Stimulated activated CD8-positive, alpha-beta memory T cell treated with anti-CD3 and anti-CD28 coated beads, Interleukin-2, amount 100 ng/mL, for 1 hour (primary cell): ENCODE measurements at places on chromosomes 3 and 15.

DNA sequence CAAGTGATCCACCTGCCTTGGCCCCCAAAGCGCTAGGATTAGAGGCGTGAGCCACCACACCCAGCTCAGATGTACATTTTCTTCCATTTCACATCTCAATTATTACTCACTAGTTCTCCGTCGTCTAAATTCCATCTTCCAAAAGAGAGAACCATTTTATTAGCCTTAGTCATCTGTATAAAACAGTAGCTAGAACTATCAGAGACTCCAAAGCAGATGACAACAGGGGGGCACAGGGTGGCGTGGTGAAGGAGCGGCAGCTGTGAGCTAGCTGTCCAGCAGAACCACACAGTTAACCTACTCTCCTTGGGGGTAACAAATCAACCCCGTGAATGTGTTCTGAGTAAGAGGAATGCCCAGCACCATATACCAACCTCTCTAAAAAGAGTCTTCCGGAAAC is 7.1 kb downstream of the SLC25A20 start:
- DNase-seq = no peak

- no peak for DNase-seq
Measured at GRCh38 chr3:188294823-188295487, 141.0 kb downstream of the LPP start.

DNA sequence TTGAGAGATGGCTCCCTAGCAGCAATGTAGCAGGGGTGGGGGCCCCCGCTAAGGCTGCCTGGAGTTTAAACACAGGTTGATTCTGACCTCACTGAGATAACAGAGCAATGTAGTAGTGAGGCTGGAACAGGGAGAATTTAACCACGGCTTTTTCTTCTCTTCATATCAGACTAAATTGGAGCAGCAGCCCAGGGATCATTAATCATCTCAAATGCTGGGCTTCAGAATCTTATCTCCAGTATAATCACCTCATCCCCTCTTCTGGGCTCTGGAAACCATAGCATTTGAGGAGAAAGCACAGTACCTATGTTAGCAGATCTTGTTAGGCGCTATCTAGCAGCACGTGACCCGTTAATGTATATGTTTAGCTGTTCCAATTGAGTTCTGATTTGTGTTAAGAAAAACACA is 25.4 kb upstream of the DET1 start:
- DNase-seq = no peak

- DNase-seq = no peak
Measured at GRCh38 chr3:11005686-11006256, 13.2 kb downstream of the SLC6A1 start.

DNA sequence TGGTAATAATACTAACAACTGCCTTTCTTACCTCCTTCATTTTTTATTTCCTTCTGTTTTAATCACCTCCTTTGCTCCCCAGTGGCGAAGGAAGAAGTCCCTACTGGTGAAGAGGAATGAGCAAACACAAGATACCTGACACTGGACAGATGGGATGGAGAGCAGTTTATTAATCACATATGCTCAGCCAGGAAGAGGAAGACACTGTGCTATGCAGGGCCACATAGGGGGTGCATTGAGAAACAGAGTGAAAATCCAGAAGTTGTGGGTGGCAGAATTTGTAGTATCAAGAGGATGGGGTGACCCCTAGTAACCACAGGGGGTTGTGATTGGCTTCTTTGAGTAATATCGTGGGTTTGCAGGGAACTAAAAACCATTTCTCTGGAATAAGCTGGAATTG is 1041.9 kb downstream of the OTOL1 start:
- no peak for DNase-seq

DNA sequence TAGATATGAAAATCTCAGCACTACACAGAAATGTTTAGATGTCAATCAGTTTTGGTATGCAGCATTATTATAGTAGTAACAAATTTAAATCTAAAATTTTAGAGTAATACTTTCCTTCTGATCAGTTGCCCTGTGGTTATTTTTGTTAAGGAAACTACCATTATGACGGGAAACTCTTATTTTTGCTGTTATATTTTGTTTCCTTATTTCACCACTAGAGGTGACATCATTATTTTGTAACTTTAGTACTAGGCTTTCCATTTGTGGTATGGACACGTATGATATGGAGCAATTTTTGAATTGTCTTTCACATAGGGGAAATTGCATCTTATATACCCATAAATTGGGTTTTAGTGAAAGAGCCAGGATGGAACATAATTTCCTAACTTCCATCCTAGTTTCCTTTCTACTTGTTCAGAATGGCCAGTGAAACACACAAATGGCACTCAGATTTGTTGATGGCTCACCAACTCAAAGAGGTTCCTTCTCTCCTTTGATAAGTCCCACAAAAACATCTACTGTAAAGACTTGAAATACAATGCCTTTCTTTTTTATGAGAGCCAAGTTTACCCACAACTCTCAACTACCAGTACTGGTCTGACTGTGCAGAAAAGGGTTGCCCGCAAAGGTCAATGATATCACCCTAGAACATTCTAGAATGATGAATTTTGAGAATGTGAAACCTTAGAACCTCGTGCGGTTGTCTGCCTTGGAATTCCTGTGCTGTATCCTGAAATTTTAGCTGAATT is 19.4 kb upstream of the PPP4R2 start:
- DNase-seq = no peak

GRCh38 chr3:101279162-101279561 is 41.2 kb downstream of the IMPG2 start:
- no peak for DNase-seq

DNA sequence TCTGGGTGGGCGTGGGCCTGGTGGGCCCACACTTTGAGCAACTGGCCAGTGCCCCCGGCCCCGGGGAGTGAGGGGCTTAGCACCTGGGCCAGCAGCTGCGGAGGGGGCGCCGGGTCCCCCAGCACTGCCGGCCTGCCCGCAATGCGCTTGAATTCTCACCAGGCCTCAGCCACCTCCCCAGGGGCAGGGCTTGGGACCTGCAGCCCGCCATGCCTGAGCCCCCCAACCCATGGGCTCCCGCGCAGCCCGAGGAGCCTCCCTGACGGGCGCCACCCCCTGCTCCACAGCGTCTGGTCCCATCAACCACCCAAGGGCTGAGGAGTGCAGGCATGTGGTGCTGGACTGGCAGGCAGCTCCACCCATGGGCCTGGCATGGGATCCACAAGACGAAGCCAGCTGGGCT is 484.3 kb downstream of the UNC13C start:
- no peak for DNase-seq

DNA sequence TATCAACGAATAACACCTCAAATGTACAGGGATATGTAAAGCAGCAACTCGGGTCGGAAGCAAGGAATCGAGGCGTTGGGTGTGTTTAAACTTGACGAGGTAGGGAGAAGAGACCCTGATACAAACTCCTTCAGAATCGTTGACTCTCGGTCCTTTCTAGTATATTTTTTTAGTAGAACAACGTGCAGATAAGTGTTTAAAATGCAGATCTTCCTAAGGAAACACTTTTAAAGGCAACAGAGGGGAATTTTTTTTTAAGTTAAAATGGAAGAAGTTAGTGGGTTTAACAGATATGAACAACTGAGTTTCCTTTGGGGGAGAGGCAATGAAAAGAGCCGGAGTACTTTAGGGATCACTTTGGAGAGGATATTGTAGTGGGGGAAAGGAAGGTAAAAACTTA is 1.1 kb upstream of the KPNA4 start:
- DNase-seq = no peak

DNA sequence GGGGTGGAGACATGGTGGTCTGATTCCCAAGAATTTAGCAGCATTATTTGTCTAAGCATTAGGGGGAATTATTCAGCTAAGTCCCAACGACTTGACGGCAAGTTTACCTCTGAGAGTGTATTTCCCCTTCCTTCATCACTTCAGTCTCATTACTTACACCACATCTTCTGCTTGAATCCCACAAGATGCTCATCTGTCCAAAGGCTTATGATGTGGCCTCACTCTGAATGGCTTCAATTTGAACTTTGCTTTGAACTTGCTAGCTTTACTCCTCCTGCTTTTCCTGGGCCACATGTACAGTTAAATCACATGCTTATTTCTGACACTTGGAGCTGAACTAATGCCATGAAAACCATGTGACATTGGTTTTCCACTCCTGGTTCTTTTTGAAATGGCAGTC is 231.3 kb upstream of the SATB1 start:
- no peak for DNase-seq

DNA sequence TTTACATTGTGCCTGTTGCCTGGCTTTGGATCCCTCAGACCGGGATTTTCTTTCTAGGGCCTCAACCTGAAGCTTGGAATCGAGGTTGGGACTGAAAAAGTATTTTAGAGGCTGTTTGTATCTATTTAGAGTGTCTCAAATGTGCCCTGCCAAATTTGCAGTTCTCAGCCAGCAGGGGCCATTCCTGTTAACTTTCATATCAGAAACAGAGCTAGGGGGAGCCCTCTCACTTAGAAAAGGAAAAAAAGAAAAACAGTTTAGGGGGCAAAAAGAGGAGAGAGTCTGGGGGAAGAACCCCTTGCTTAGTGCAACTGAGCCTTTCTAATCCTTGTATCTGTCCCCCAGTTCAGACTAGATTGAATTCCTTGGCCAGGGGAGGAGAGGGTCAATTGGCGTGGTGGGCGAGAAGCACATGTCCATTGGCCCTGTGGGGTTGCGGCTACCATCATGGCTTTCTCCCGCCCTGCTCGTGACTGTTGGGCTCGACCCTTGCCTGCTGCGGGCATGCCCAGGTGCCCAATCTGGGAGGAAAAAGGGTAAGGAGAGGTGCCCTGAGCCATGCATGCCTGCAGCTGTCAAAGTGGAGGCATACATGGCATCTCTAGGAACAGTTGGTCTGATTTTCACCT is 101.6 kb downstream of the CFAP44 start:
- DNase-seq = no peak

DNA sequence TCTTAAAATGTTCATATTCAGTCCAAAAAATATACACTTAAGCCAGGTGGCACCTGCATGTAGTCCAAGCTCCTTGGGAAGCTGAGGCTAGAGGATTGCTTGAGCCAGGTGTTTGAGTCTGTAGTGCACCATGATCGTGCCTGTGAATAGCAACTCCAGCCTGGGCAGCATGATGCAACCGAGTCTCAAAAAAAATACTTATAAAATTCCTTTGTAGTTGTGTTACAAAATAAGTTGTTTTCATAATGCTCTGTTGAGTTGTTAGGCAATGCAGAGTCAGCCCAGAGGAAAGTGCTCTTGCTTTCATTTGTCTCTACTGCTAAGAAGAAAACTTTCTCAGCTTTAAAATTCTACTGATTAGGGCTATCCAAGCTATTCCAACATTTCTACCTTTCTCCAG is 442.8 kb upstream of the ARRDC4 start:
- DNase-seq = no peak

DNA sequence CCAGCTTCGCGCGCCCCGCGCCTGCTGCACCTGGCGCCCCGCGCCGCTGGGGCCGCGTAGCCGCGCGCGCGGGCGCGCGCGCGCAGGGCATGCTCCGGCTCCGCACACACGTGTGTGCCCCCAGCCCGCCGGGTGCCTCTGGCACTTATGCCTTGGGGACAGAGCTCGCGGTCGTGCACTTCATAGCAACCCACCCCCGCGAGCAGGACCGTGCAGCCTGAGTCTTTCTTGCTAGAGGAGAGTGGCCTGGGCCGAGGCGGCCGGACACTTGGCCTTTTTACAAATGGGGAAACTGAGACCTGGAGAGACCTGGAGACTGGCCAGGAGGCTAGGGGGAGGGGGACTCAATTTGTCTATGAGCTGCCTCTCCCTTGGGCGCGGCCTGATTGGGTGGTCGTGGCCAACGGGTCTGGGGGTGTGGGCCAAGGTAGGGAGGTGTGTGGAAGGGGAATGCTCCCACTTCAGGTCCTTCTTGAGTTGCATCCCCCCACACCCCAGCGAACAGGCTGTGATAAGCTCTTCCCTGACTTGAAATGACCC is 562 bp downstream of the NBEAL2 start:
- DNase-seq = no peak

GRCh38 chr3:28042095-28042635 is 199.3 kb upstream of the CMC1 start:
- DNase-seq = no peak

DNA sequence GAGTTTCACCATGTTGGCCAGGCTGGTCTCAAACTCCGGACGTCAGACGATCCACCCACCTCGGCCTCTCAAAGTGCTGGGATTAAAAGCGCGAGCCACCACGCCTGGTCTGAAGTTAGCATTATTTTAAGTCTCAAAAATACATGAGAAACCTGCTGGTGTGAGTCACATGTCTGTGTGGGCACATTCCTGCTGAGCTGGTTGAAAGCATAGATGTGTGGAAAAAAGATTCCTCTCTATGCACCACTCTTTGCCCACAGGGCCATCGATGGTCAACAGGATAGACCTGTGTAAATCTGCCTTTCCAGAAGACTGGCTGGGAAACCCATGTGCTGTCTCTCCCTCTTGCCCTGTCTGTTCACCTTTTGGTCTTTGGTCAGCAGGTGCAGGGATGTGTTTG is 63.5 kb downstream of the CHRD start:
- DNase-seq = no peak

GRCh38 chr3:54213907-54214306 is 91.6 kb downstream of the CACNA2D3 start:
- DNase-seq = no peak

DNA sequence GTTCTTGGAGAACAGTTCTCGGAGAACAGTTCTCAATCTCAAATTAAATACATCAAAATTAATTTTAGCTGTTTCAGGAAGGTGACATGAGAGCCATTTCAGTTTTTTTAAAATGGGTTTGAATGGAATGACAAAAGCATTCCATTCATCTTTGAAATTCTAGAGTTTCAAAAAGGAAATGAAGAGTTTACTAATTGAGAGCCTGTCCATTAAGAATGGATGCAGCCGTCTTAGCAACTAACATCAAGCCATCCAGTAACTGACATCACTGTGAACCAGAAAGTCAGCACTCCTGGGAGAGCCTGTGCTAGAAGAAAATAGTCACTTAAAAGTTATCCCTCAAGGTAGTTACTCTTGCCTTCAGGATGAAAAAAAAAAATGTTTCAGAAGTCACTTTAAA is 47.0 kb upstream of the FSTL1 start:
- DNase-seq = no peak

DNA sequence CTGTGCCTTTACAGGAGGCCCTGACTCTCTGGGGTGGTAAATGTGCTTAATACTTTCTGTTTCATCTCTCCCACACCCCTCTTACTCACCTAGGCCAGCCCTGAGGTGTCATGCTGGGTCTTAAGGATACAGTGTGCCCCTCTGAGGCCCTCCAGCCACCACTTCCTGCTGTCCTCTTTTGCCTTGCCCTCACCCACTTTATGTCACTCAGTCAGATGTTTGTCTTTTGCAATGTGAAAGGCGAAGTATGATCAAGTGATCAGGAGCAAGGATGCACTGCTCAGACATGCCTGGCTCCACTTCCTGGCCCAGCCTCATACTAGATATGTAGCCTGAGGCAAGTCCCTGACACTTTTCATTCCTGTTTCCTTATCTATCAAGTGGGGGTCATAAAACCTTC is 339.0 kb upstream of the NR2E3 start:
- DNase-seq = no peak

- DNase-seq = no peak
Measured at GRCh38 chr3:141575879-141576743, 89.3 kb downstream of the RASA2 start.

DNA sequence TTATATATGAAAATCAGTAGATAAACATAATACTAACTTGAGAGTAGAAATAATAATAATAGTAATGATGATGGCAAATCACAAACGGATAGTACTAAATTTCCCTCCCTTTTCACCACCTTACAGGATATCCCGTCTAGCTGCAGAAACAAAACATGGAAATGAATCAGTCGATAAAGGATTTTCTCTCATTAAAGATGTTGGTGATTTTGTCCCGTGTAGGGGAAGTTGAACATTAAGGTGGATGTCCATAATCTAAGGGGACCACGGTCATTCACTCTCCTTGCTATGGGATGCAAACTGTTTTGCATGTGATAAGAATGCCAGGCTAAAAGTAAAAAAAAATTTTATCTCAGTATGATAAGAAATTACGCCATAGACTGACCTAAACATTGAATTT is 1027.7 kb upstream of the NR2F2 start:
- DNase-seq = no peak
